ENCODE measurements at places on chromosomes 11 and 22.
A peak's percentile ranks its signal among the peaks of the same experiment; 100 is the strongest.

DNA sequence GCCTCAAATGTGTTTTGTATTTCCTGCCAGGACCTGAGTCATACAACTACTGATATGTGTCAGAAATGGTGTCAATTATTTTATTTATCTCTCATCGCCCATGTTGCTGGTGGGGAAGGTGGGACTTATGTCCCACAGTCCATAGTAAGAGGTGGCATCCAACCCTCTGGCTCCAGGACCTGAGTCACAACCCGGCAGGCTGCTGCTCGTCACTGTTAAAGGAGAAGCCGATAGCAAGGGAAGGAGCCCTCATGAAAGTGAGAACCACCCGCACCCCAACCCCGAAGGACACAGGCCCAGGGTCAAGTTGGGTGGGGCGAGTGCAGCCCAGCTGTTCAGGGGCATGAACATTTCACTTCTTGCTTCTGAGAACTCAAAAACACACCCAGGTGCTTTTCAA, 33.1 kb upstream of the TP53I11 start:
- no peak for DNase-seq

DNA sequence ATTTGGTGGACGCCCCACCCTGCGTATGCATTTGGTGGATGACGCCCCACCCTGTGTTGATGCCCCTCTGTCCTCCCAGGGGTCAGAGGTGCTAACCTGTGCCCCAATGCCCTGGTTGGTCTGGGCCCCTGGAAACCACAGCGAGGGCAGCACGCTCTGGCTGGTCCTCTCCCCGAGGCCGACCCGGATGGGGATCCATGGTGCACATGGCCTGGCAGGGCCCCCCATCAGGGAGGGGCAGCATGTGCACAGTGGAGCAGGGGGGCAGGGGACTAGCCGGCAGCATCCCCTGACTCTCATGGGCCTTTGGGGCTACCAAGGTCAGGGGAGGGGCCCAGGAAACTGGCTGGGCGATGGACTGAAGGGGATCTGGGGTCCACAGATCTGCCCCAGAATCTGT, 7.6 kb upstream of the MUC5AC start:
- no peak for DNase-seq

GRCh38 chr11:115845872-115846271, 341.7 kb upstream of the CADM1 start:
- peak; percentile 74 for DNase-seq

GRCh38 chr11:22792497-22792896, 37.1 kb downstream of the SVIP start:
- no peak for DNase-seq

GRCh38 chr22:19169002-19169946, 9.3 kb downstream of the SLC25A1 start:
- DNase-seq, result no peak

DNA sequence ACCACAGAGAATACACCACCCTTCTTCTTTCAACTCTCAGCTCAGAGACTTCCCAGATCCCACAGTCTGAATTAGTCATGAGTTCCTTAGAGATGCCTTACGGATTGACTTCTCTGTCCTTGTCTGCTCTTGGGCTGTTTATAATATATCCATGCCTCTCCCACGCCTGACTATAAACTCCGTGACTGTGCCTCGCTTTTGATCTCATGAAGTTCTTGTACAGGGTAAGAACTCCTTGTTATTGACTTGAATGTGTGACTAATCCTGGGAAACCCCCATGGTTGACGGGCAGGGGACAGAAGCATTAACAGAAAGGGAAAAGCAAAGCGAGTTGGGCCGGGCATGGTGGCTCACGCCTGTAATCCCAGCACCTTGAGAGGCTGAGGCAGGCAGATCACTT, 62.4 kb upstream of the POU2AF1 start:
- no peak for DNase-seq

DNA sequence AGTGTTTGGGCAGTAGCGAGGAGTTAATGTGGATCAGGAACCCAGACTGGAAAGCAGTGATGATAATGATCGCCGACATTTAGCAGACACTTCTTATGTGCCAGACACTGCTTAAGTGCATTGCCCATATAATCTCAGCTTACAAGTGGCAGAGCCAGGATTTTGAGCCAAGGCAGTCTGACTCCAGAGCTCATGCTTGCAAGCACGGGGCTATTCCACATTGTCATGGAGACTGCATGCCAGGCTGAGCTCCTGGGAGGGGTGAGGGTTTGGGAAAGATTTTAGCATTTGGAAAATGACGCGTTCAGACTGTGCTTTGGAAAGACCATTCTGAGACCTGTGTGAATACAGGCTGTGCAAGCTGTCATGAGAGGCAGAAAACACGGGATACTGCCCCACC, 302.7 kb downstream of the DDX10 start:
- peak; percentile 75 for DNase-seq

GRCh38 chr11:10314199-10315072, 9.6 kb downstream of the ADM start:
- peak; percentile 42 for DNase-seq

DNA sequence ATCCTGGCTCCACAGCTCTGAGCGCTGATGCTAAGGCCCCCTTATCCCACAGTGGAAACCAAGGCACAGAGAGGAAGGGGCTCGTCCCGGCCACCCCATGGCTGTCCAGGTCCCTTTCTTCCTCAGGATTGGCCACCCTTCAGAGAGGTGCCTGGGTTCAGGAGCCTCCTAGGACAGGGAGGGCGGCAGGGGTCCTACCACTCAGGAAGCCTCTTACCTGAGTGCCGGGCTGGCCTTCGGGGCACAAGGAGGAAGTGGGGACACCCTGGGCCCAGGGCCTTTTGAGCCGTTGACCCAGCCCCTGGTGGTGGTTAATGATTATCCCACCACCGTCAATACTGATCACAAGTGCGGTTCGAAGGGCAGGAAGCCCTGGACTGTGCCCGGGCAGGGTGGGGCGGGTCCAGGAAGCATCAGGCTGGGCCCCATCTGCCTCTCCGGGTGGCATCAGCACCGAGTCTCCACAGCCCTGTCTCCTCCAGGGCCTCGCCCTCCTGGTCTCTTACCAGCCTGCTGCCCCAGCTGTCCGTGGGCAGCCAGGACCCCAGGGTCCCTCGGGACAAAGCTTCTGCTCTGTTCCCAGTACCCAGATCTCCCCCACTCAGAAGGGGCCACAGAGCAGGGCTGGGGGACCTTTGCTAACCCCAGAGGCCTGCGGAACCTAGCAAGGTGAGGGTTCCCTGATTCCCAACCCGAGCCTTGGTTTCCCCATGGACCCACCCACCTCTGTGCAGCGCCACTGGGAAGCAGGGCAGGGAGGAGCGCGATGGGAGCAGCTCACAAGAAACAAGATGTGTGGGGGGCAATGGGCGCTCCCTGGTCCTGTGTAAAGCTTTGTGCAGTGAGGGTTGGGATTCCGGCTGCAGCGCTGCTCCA, 15.0 kb upstream of the EHD1 start:
- DNase-seq, result no peak

DNA sequence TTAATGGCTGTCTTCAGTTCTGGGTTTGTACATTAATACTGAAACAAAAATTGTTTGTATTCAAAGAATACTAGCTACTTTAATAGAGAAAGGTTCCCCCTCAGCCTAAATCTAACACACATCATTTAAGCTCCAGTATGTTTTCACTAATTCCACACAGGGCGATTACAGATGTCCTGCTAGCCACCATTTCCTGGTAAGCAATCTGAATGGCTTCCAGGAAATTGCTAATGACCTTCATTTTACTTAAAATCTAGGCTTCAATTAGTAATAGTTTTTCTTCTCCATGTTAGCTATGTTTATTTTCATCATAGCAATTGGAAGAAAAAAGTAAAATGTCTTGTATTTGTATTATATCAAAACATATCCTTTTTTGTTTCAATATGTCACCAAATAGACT, 132.8 kb downstream of the SOX6 start:
- no peak for DNase-seq

GRCh38 chr22:31451709-31452571, 37.7 kb downstream of the EIF4ENIF1 start:
- no peak for DNase-seq

DNA sequence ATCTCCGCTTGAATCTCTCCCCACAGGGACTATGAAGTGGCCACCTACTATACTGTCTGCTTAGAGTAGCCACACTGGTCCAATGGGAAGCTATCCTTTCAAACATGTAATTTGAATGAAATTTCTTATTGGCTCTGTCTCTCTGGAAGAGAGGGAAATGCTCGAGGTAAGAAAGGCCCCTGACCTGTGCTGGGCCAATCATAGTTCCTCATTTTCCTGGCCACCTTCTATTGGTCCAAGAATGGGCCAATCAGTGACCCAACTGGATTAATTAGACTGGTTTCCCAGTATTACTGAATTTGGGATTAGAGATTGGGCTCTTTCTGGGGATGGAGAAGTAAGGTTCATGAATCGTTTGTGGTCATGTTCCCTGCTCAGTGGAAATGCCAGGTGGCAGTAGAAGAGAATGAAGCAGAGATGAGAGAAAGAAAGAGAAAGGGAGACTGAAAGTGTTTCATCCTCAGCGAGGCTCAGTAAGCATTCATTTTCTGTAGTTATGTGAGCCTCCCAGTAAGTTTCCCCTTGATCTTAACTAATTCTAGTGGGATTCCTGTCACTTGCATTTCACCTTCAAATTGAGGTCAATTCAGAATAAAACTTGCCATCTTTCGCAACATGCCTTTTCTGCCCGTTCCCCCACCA, 8.4 kb upstream of the MMP20 start:
- DNase-seq, result no peak

- no peak for DNase-seq
Observed at GRCh38 chr11:85809863-85810262, 1.1 kb downstream of the SYTL2 start.

GRCh38 chr11:118608360-118609227, 1.2 kb downstream of the PHLDB1 start:
- no peak for DNase-seq

GRCh38 chr11:65323813-65324212, 9.1 kb downstream of the CDC42EP2 start:
- no peak for DNase-seq

DNA sequence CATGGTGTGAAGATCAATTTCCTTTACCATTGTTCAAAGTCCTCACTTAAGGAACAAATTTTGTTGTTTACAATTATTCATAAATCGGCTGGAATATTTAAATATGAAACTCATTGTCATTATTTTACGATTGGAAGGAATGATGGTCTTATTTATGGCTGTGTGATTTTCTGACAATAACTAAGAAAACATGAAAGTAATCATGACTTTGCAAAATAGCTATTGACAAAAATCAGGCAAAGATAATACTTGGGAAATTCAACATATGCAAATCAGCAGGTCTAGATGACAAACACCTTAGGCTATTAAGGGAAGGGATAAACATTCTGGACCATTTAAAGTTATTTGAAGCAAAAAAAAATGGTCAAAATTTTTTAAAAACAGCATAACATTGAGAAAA, 654.8 kb upstream of the CNTN5 start:
- no peak for DNase-seq

GRCh38 chr11:57374966-57375365, 6.0 kb downstream of the PRG3 start:
- no peak for DNase-seq
